ENCODE measurements at places on chromosomes 1 and 21.
A peak's percentile ranks its signal among the peaks of the same experiment; 100 is the strongest.

- no peak for DNase-seq
Observed at GRCh38 chr21:33839806-33840205, 75.8 kb downstream of the ATP5PO start.

DNA sequence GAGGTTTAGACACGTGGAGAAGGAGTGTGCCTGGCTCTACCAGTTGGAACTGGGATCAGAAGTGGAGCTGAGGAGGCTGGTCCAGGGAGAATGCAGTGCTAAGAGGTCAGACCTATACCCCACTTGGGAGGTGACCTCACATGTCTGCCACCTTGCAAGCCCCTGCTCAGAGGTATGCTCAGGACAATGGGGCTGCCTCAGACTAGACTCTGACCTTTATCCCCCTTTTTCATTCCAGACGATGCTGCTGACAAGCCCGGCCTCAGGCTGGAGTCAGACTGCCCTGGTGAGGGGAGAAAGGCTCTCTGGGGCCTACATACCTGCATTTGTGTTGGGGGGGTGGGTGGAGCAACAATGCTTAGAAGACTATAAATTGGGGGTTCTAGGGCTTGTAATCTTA is 5.2 kb downstream of the KCNJ10 start:
- DNase-seq = no peak

- peak; percentile 92 for DNase-seq
Observed at GRCh38 chr21:42187976-42188653, 30.8 kb upstream of the ABCG1 start.

DNA sequence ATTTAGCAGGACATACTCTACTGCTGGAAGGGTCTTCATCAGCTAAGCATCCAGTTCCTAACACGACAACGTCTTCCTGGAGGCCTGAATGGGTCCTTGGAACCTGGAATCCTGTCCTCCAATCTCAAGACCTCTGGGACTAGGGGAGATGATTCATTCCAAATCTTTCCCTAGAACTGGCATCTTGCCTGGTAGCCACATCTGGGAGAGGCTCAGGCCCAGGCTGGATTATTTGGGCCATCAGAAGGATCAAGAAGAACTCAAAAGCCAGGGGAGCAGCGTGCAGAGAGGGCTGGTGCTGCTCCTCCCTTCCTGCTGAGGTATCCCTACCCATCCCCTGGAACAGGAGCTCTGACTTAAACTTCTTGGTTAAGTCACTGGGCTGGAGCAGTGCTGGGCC is 2.8 kb upstream of the PHLDA3 start:
- DNase-seq = no peak

GRCh38 chr1:41835485-41835884 is 83.2 kb downstream of the HIVEP3 start:
- no peak for DNase-seq

DNA sequence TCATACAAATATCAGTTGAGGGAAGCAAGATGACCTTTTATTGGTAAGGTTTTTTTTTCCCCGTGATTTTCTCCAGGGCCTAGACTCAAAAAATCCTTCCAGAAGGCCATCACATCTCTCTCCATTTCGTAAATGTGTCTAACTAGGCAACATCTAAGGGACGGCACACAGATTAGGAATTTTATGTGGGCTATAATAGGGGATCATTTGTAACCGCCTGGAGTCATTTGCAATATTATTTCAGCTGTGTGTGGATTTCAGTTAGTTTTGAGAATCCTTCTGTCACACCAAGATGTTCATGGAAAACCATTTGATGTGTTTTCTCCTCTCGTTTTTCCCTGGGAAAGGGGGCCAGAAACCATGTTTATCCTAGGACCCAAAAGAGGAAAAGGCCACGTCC is 63.1 kb downstream of the ATP5PO start:
- no peak for DNase-seq

GRCh38 chr1:243420946-243421685 is 165.3 kb downstream of the SDCCAG8 start:
- DNase-seq = no peak

Measured in esophagus muscularis mucosa (tissue), 4 donors.